ENCODE measurements at places on chromosomes 5 and 9. TPM values are rescaled to one million over a fixed set of nuclear protein-coding genes. Genes with fewer than 3 reads are reported as not detected.

GRCh38 chr5:163578652-163579051, 73.2 kb downstream of the MAT2B start:
- H3K4me3 ChIP-seq: no peak overlapping the region
- H3K27ac ChIP-seq: no peak overlapping the region
- no peak for DNase-seq
- no peaks in the 10 kb centered on the region for H3K27me3 ChIP-seq
- no peaks in the 10 kb centered on the region for H3K36me3 ChIP-seq

GRCh38 chr5:87400305-87400899, 12.3 kb downstream of the CCNH start:
- H3K4me1 ChIP-seq: peaks cover 15% of the 10 kb centered on the region
- DNase-seq: no peak
- no peak overlapping the region for H3K27ac ChIP-seq
- H3K36me3 ChIP-seq: peaks cover 69% of the 10 kb centered on the region

CARD9 gene
- 17.6 TPM for total RNA-seq

GRCh38 chr9:13252852-13253251, 26.6 kb downstream of the MPDZ start:
- no peaks in the 10 kb centered on the region for H3K27me3 ChIP-seq
- H3K4me3 ChIP-seq: no peak overlapping the region
- no peaks in the 10 kb centered on the region for H3K4me1 ChIP-seq

UCK1 gene
- total RNA-seq: 22.4 TPM

SLC35A4 gene
- total RNA-seq: 91.9 TPM

SCGB3A2 gene
- total RNA-seq: not detected

DNA sequence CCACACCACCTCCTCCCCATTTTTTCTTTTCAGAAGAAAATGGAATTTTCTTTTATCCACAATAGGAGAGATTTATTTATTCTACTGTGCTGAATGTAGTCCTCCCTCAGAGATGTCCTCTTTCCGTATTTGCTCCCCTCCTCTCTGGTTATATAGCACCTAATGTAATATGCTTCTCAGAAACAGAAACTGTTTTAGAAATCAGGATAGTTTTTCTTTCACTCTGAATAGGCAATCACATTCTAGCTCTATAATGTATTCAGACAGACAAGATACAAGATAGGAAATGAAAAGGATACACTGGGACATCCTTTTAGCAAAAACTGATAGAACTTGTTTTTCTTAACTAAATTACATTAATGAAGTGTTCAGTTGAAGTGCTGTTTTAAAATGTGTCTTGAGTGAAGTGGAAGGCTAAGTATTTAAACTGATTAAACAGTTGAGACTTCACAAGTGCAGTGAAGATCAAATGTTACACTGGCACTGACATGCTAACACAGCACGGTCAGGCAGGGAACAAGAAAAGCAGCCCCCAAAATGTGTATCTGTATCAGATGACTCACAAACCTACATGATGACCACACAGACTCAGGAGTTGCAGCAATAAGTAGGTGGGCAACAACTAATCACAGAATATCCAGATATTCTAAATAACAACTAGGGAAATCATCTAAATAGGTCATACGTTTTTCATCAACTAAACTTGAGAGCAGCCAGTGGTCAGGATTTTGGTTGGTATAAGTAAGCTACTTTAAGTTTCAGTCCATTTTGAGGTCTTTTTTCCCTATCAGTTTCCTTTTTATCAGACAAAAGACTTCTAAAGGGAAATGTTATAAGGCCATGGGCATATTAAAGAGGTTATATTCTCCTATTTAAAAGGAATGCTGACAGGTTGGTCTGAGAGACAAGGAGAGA, 260.4 kb downstream of the MLLT3 start:
- no peaks in the 10 kb centered on the region for H3K27me3 ChIP-seq
- H3K36me3 ChIP-seq: peaks cover 55% of the 10 kb centered on the region
- H3K4me3 ChIP-seq: no peak overlapping the region
- DNase-seq: no peak

GAPT gene
- not detected for total RNA-seq

GRCh38 chr9:107612136-107612535, 122.6 kb upstream of the KLF4 start:
- no peak overlapping the region for H3K4me3 ChIP-seq
- H3K4me1 ChIP-seq: no peaks in the 10 kb centered on the region
- H3K27me3 ChIP-seq: no peaks in the 10 kb centered on the region
- H3K27ac ChIP-seq: no peak overlapping the region
- no peaks in the 10 kb centered on the region for H3K36me3 ChIP-seq

CDX1 gene
- not detected for total RNA-seq

All from activated T-helper 2 cell treated with anti-CD3 and anti-CD28 coated beads, Interferon-gamma antibody, Interleukin-2, Interleukin-4, amounts not matched to agents 10 μg/mL and 5 μg/mL and 100 μg/mL, durations not matched to agents 14 hours and 24 hours and 36 hours (primary cell).